ENCODE measurements at places on chromosomes 3 and 15.

GRCh38 chr15:34808016-34808415 is 12.7 kb upstream of the ACTC1 start:
- no peak for DNase-seq

GRCh38 chr3:25056036-25056755 is 371.9 kb upstream of the RARB start:
- no peak for DNase-seq

DNA sequence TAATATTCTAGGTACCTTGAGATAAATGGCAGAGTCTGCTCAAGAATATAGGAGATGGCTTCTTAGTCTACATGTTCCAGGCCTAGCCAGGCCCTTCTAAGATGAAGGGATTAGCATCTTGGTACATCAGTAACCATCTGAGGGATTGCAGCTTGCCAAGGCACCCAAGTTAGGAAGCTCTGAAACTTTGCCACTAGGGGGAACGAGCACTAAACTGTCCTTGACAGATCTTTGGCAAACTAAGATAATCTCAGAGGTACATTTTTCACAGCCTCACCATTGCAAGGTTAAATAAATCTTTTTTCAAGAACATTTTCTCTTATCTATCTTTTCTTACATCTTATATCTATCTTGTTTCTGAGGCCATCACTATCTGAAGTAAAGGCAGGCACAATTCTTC is 351.2 kb downstream of the RAP2B start:
- peak; percentile 8 for DNase-seq

GRCh38 chr3:50473768-50474167 is 29.7 kb downstream of the CACNA2D2 start:
- no peak for DNase-seq

DNA sequence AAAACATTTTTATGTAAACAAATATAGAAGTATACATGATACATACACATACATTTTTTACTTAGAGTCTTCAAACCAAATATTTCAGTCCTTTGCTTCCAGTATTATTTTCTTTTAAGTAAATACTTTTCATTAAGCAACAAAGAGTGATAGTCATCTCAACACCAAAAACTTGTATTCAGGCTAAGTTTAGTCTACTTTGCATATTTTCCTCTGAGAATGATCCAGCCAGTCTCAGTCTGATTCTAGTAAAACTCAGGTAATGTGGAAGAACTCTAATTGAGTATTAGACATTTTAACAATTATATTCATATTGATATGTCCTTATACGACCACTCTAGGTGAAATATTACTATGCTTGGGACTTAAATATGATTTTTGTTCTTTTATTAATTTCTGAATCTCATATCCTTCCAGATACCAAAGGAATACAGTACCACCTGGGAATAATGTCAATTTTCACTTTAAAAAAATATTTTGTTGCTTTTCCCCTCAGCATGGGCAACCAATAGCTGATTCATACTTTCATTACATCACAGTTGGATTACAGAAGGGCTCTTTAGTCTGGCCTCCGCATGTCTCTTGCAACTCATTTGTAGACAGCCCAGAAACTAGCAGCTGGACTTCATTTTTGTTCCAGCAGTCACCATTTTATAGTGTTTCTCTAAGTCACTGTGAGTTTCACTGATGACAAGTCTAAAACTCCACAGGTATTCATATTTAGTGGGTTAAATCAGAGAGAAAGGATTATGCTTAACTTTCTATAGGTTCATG is 390.4 kb downstream of the ZBTB20 start:
- no peak for DNase-seq

- DNase-seq, result no peak
These were observed 31.2 kb upstream of the PTX3 start for GRCh38 chr3:157405457-157405856.

- no peak for DNase-seq
These were observed 353.1 kb upstream of the BCHE start for GRCh38 chr3:166190360-166190759.

DNA sequence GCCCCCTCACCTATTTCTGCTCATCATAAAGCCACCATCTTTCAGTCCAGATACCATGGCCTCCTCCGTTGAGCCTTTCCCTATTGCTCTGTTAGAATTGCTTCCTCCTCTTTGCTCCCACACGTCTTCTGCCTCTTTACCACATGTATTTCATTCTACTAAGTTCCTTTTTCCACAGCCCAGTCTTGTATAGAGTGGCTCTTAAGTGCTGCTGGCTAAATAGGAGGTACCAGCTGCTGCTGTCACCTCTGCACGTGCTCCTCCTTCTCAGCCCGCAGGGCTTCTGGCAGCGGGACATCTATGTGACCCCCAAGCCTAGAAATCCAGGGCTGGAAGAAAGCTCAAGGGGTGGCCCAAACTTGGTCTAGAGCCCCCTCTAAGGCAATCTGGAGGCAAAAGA is 38.8 kb upstream of the PLXND1 start:
- DNase-seq, result no peak

GRCh38 chr15:90336705-90337141 is 15.4 kb upstream of the ZNF774 start:
- DNase-seq, result no peak

Measured in activated CD4-positive, alpha-beta T cell treated with anti-CD3 and anti-CD28 coated beads for 48 hours (primary cell).